ENCODE measurements at places on chromosomes 13 and 19. TPM values are rescaled to one million over a fixed set of nuclear protein-coding genes. Genes with fewer than 3 reads are reported as not detected.

DNA sequence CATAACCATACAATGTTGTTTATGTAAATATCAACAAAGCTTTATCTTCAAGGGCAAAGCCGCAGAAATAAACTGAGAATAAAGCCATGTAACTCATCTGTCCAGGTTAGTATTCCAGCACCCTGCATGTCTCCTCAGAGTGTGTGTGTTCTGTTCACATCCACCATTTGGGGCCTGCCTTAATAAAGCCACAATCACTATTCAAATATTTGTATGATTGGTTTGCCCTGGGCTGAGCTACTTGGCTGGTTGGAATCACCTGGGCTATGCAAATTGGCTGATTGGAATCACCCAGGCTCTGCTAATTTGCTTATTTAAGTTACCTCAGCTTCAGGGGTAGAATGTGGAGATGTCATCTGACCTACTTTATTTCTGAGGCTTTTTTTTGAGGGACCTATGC is 42.4 kb upstream of the ZNF737 start:
- no peak for DNase-seq
- no peaks in the 10 kb centered on the region for H3K4me1 ChIP-seq
- no peaks in the 10 kb centered on the region for H3K36me3 ChIP-seq
- H3K27ac ChIP-seq = no peak overlapping the region
- no peak overlapping the region for H3K4me3 ChIP-seq

DNA sequence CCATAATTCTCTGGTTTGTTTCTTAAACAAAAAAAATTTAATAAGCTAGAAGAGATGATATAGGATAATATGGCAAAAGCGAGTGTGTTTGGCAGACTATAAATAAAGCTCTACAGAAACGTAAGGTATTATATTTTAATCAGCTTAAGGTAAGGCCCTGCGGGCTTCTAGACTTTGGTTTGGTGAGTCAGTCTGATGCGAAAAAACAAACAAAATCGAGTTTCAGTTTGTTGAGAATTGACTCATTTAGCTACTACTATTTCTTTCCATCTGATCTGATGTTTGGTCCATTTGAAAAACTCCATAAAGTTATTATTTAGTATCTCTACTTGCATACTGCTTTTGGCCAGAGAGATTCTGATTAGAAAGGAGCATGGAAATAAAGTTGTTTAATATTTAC is 138.0 kb downstream of the MIPEP start:
- no peak overlapping the region for H3K4me3 ChIP-seq
- no peak for DNase-seq
- no peak overlapping the region for H3K27ac ChIP-seq
- no peaks in the 10 kb centered on the region for H3K27me3 ChIP-seq
- H3K4me1 ChIP-seq = no peaks in the 10 kb centered on the region

DNA sequence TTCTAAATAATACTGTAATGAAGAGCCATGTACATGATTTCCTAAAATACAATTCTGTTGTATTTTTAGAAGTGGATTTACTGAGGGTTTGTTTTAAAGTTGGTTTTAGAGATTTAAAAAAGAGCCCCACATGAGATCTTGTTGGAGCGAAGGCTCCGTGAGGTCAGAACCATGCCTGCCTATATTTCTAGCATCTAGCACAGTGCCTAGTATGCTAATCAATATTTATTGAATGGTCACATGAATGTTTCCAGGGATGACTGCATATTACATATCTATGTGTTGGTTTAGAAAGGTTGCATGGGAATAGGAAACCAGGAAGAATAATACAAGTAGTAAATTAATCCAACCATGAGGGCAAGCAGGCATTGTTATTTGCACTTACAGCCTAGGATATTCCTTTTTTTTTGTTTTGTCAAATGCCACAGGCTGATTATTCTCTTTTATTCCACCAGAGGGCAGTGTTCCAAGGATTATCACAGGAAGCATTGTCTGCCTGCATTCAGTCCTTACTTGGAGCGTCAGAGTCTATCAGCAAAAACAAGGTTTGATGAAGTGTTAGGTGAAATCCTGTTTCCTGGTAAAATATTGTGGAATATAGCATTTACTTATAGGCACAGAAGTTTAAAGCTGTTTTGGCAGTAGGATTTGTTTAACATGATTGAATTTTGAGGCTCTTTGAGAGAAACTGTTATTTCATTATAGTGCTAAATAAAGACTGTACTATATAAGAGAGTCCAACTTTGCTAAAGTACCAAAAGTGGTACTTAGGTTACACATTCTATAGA is 46.8 kb downstream of the COG3 start:
- no peaks in the 10 kb centered on the region for H3K4me1 ChIP-seq
- no peaks in the 10 kb centered on the region for H3K27me3 ChIP-seq
- H3K36me3 ChIP-seq = peaks cover 22% of the 10 kb centered on the region
- no peak overlapping the region for H3K27ac ChIP-seq

- H3K27me3 ChIP-seq = no peaks in the 10 kb centered on the region
- peaks cover 29% of the 10 kb centered on the region for H3K36me3 ChIP-seq
- H3K4me1 ChIP-seq = peaks cover 32% of the 10 kb centered on the region
- peak overlapping the region; percentile 30 for H3K4me3 ChIP-seq
- peak overlapping the region; percentile 90 for H3K27ac ChIP-seq
Measured at GRCh38 chr19:48623556-48624066, 4.3 kb downstream of the SPHK2 start.

- no peaks in the 10 kb centered on the region for H3K27me3 ChIP-seq
- no peak for DNase-seq
- H3K4me1 ChIP-seq = peaks cover 21% of the 10 kb centered on the region
- H3K36me3 ChIP-seq = peaks cover 10% of the 10 kb centered on the region
Measured at GRCh38 chr19:5718579-5719273, 1.2 kb downstream of the LONP1 start.

The STAP2 gene
- 3.9 TPM for polyA plus RNA-seq

DNA sequence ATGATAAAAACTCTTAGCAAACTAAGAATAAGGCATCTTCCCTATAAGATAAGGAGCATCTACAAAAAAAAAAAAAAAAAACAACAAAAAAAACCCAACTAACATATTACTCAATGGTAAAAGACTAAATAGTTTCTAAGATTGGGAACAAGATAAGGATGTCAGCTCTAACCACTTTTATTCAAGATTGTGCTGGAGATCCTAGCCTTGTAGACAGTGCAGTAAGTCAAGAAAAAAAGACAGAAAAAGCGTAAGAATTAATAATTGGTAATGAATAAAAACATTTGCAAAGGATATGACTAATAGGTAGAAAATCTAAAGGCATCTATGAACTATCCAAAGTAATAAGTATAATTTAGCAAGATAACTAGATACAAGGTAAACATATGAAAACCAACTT is 33.0 kb downstream of the ZIC2 start:
- H3K4me1 ChIP-seq = no peaks in the 10 kb centered on the region
- H3K27me3 ChIP-seq = peaks cover 7% of the 10 kb centered on the region
- no peaks in the 10 kb centered on the region for H3K36me3 ChIP-seq
- no peak overlapping the region for H3K4me3 ChIP-seq
- DNase-seq = no peak

- DNase-seq = no peak
- no peaks in the 10 kb centered on the region for H3K4me1 ChIP-seq
- no peaks in the 10 kb centered on the region for H3K27me3 ChIP-seq
Measured at GRCh38 chr13:109971456-109972090, 185.2 kb upstream of the IRS2 start.

DNA sequence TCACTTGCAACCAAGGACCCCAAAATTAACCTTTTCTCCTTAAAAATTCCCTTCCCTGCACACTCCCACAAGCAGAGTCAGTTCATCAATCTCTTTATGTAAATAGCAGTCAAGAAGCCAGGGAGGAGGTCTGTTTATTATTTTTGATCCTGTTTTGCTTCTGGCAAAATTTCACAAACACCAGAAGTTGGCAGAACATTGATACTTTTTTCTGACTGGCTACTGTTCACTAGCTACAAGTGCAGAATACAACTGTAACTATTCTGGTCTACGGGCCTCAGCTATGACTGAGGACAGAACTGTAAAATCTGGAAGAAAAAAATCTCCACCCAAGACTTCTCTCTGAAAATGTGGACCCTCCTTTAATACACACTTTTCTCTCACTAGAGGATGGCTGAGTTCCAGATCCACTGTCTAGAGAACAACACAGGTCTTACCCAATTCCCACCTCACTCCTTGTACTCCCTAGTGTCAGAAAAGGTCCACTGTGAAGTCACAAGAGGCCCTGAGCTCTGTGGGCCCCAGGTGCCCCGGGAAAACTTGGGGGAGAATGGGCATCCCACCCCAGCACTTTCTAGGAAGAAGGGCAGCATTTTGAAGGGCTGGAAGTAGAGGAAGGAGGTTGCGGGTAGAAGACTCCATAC is 14.5 kb downstream of the STARD13 start:
- no peaks in the 10 kb centered on the region for H3K27me3 ChIP-seq
- no peak overlapping the region for H3K27ac ChIP-seq
- H3K36me3 ChIP-seq = peaks cover 5% of the 10 kb centered on the region
- DNase-seq = no peak

The VSTM2B gene
- polyA plus RNA-seq = not detected

The CCNA1 gene
- 1.0 TPM for polyA plus RNA-seq

The ZNF14 gene
- polyA plus RNA-seq = 5.6 TPM

DNA sequence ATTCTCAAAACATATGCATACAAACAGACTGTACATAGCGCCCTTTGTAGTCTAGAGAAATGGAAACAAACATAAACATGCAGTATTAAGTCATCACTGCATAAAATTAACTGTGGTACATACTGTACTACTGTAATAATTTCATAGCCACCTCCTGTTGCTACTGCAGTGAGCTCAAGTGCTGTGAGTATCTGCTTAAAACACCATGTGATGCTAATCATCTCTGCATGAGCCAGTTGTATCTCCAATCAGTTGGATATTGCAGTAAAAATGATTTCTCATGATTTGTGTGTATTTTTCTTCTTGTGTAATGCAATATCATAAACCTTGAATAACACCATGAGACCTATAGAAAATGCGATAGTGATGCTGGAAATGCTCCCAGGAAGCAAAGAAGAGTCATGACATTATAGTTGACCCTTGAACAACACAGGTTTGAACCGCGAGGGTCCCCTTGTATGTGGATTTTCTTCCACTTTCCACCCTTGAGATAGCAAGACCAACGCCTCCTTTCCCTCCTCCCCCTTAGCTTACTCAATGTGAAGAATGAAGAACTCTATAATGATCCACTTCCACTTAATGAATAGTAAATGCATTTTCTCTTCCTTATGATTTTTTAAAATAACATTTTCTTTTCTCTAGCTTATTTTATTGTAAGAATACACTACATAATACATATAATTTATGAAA is 4.1 kb downstream of the TNFSF13B start:
- no peak overlapping the region for H3K4me3 ChIP-seq
- H3K36me3 ChIP-seq = no peaks in the 10 kb centered on the region
- H3K27ac ChIP-seq = no peak overlapping the region
- DNase-seq = no peak
- H3K27me3 ChIP-seq = no peaks in the 10 kb centered on the region

GRCh38 chr13:50222569-50223332 is 207.5 kb downstream of the KCNRG start:
- H3K27ac ChIP-seq = peak overlapping the region; percentile 9
- H3K36me3 ChIP-seq = no peaks in the 10 kb centered on the region
- no peak overlapping the region for H3K4me3 ChIP-seq

DNA sequence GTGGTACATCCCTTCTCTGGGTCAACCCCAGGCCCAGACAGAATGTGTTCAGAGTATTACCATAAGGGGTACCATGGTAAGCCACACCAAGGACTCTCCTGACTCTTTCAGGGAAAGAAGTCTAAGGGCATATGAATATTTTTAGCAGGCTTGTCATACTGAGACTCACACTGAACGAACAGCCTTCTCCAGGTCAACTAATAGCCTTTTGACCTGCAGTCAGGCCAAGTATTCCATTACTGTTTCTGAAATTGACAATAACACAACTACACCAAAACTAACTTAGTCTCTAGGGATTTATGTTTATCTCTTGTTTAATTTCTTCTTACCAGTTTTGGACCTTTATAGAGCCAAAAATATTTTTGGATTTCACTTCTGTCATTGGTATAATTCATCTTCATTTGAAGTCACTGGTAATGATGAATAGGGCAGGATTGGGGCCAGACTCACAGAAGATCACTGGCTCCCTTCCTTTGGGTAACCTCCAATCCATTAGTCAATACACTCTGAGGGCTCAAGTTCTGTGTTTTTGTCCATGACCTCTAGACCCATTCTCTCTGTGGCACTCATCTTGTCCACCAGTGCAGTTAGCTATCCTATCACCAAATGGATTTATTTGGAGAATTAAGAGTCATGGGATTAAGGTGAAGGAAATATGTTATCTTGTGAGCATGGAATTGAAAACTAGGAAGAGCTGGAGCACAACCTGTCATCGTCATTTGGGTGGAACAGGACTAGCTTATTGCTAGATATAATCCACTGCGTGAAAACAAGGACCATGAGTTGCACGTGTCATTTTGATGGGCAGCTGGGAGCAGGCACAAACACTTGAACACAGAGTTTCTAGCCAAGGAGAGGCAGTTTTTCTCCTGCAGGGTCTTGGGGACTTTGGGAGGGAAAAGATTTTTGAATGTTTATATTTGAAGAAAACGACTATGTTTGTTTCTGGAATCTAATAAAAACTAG is 313.3 kb downstream of the DCLK1 start:
- no peak overlapping the region for H3K27ac ChIP-seq
- no peak for DNase-seq
- H3K27me3 ChIP-seq = no peaks in the 10 kb centered on the region

GRCh38 chr13:28199089-28199488 is 60.7 kb downstream of the PAN3 start:
- H3K27ac ChIP-seq = no peak overlapping the region
- H3K27me3 ChIP-seq = no peaks in the 10 kb centered on the region
- DNase-seq = no peak
- H3K36me3 ChIP-seq = peaks cover 11% of the 10 kb centered on the region
- no peak overlapping the region for H3K4me3 ChIP-seq

The MYBPC2 gene
- 62.2 TPM for polyA plus RNA-seq

The CATSPERD gene
- polyA plus RNA-seq = not detected

DNA sequence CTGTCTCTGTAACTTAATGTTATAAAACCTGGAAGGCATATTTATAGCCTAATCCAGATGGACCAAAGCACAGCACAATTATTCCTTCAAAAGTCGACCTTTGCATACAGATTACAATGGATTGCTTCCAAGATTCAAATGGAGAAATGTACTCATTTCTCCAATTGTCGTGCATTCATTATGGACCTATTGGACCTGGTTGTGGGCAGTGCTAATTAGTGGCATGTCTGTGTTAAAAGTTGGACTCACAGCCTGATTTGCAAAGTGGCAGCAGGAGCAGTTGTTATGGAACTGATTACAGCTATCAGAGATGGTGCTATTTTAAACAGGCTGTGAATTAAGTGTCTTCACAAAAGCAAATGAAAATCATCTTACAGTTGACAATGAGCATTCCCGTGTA is 1529.3 kb upstream of the SLC10A2 start:
- no peaks in the 10 kb centered on the region for H3K4me1 ChIP-seq
- no peak overlapping the region for H3K4me3 ChIP-seq
- no peaks in the 10 kb centered on the region for H3K36me3 ChIP-seq
- no peak for DNase-seq
- no peak overlapping the region for H3K27ac ChIP-seq

The GPR183 gene
- polyA plus RNA-seq = 1.7 TPM

All from muscle of leg (tissue), 16 donors.